ENCODE measurements at places on chromosomes 1 and 21.

- no peak for DNase-seq
These were observed 23.4 kb upstream of the KIF1B start for GRCh38 chr1:10187026-10187334.

- no peak for DNase-seq
These were observed 72.9 kb downstream of the SYT6 start for GRCh38 chr1:114080511-114081436.

GRCh38 chr1:35190784-35191183 is 2.2 kb downstream of the SFPQ start:
- DNase-seq: no peak

DNA sequence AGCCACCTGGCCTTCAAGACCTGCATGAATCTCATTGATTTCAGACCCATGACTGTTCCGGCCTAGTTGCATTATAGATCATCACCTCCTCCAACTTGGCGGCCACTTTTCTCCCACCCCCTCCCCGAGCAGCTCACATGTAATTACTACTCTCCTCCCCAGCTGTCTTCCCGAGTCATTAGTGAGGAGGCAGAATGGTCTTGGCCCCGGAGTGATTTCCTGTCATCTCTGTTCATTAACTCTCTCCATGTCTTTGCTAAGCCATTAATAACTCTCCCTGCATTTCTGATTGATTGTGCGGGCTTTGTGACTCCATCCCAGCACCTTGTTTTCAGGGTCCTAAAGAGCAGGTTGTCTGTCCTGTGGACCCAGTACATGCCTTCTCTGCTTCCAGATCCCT is 75.6 kb upstream of the CNTN2 start:
- DNase-seq: no peak

DNA sequence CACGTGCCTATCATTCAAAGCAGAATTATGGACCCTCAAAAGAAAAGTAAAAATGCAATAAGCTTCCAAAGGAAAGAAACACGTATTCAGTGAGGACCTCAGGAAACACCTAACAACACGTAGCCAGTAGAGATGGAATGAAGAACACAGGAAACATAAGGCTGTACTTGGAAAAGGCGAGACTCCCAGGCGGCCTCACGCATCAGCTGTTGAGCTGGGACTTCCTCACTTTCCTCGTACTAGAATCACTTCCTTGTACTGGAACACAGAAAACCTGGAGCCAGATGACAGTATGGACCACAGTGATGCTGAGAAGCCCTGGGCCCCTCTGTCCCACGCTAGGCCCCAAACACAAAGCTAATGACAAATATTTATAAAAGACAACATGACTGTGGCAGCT is 94.4 kb upstream of the BACE2 start:
- DNase-seq: no peak

- no peak for DNase-seq
These were observed 129.9 kb downstream of the SLC30A10 start for GRCh38 chr1:219798283-219799030.

GRCh38 chr1:41454406-41454805 is 30.1 kb downstream of the EDN2 start:
- DNase-seq: no peak

GRCh38 chr1:229287267-229287666 is 16.4 kb downstream of the RAB4A start:
- no peak for DNase-seq

DNA sequence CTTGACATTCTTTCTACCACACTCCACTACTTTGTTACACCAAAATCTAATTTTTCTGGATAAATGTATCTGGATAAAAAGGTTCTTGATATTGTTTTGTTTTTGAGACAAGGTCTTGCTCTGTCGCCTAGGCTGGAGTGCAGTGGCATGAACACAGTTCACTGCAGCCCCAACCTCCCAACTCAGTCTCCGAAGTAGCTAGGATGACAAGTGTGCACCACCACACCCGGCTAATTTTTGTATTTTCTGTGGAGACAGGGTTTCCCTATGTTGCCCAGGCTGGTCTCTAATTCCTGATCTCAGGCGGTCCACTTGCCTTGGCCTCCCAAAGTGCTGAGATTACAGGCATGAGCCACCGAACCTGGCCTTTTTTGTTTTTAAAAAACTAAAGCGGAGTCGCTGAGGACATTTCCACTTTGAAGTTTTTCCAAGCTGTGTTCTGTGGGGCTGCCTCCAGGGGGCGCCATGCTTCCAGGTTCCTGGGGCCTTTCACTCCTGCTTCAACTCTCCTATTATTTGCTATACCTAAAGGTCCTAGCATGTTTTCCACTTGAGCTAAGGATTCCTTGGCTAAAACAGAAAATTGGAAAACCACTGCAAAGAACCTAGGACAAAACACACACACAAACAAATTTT is 14.1 kb upstream of the NCMAP start:
- no peak for DNase-seq

DNA sequence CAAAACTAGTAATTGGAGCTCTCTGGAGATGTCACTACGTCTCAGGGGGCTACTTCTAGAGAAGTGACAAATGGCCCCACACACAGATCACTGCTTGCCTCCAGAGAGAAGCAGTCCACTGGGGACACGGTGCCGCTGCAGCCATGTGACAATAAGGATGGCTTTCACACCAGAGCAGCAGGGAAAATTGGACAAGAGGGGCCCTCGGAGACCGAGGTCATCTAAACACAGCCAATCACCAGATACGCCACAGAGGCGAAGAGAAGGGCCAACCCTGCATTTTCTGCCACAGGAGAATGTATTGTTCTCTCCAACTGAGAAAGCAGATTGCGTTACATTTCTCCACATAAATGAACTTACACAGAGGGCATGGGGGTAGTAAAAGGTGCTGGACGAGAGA is 51.2 kb upstream of the TIAM1 start:
- DNase-seq: no peak

DNA sequence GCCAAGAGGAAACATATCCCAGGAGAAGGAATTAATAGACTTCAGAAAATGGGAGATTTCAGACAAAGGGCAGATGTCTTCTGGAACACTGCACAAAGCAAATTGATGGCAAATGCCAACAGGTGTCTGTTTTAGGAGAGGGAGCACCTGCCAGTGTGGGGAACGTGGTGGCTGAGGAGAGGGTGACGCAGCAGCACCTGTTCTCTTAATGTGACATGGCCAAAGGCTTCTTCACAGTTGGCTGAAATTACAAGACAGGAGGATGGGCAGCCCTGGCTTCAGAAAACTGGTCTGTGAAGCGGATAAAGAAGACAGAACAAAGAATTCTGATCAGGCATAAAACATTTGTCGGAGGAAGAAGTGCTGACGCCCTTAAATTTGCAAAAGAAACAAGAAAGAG is 178.7 kb upstream of the RUNX1 start:
- no peak for DNase-seq
